ENCODE measurements at places on chromosomes 6 and 20.

GRCh38 chr6:14799928-14800327, 445.9 kb upstream of the JARID2 start:
- peak; percentile 71 for DNase-seq

DNA sequence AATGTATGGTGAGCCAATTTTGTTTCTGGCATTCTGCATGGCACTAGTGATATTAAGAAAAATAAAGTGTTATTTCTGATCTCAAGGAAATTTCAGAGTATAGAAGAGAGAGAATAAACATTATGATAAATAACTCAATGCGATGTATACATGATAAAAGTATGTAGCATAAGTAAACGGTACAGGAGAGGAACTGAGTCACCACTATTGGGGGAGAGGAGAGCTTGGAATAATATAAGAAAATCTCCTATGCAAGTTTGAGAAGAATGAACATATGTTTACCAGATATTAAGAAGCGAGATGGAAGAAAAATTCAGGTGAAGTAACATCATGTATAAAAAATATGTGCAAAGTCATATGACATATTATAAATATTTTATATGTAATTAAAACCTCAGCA, 1230.3 kb upstream of the CITED2 start:
- DNase-seq = no peak

DNA sequence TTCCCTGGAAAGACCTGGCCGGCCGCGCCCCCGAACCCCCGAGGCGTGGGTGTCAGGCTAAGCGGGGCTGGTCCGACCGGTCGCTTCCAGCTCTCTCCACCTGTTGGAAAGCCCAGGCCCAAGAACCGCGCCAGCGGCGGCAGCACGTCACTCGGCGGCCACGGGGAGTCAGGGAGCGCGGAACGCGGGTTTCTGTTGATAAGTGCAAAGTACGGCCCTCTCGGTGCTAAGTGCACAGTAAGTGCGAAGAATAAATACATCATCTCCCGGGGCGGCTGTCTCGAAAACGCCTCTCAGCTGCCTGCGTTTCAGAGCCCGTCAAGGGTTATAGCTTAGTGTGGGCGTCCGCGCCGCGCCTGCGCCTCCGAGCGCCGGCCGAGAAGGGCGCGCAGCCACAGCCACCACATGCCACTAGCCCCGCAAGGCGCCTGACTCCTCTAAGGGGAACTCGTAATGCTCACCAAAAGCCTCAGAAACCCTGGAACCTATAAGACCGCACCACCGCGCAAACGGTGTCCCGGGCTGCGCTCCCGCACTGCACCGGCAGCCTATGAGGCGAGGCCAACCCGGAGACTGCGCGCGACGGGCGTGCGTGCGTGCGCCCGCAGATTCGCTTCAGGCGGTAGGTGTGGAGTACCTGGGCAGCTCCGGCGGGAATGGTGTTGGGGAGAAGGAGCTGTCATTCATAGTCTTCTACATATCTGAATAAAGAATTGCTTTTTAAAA, 9.2 kb upstream of the TBX18 start:
- DNase-seq = peak; percentile 37

- DNase-seq = no peak
Observed at GRCh38 chr6:10487668-10488327, 33.4 kb upstream of the GCNT2 start.

- DNase-seq = no peak
Observed at GRCh38 chr20:25081065-25081729, 744 bp downstream of the VSX1 start.

GRCh38 chr6:26204332-26205160, 117.3 kb downstream of the HFE start:
- DNase-seq = peak; percentile 95

- DNase-seq = no peak
Observed at GRCh38 chr6:121302882-121303281, 31.4 kb downstream of the TBC1D32 start.

DNA sequence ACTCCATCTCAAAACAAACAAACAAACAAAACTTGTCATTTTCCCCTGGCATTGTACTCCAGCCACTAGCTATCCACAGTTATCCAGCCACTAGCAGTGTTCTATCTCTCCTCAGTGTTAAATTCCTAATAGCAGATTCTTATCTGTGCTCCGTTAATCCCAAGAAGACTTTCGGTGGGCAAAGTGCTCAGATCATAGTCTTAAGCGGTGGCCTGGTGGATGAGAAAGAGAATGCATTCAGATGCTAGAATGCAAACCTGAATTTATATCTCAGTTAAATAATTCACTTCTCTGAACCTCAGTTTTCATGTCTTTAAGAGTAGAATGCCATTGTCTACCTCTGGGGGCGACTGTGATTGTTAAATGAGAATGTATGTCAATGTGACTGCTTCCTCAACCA, 47.7 kb upstream of the KCNG1 start:
- no peak for DNase-seq
